ENCODE measurements at places on chromosomes 6 and 20.

DNA sequence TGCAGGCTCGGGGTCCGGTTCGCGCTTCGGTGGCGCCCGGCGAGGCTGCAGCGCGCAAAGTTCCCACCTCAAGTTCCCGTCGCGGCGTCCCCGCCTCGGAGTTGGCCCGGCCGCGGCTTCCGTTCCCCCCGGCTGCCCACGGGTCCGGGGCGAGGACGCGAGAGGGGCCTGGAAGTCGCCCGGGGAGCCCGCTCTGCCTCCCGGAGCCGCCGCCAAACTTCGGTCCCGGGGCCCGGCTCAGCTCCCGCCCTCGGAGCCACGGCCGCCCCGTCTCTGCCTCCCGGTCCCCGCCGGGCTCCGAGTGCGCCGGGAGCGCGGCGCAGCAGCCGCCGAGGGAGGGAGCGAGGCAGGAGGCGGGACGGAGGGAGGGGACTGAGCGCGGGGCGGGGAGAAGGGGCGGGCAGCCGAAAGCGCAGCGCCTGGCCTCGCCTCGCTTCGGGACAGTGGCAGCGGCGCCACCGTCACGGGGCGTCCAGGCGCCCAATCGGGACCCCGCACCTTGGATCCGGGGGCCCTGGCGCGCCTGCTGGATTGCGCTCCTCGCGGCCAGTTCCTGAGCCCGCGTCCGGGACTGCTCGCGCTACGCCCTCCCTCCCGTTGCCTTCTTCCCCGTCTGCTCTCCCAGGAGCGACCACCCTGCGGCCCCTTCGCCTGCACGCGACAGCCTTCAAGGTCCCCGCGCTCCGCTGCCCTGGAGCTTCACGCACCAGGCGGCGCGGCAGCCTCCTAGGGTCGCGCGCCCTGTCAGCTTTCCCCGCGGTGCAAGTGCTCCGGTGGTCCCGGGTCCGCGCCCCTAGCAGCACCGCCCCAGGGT, at the start of gene KCNG1:
TSS of gene KCNG1 (minus strand) at position 305 of the 814 bp plus-strand sequence. CDS start 12,769 bp downstream, outside the sequence.
- peak; percentile 56 for DNase-seq

DNA sequence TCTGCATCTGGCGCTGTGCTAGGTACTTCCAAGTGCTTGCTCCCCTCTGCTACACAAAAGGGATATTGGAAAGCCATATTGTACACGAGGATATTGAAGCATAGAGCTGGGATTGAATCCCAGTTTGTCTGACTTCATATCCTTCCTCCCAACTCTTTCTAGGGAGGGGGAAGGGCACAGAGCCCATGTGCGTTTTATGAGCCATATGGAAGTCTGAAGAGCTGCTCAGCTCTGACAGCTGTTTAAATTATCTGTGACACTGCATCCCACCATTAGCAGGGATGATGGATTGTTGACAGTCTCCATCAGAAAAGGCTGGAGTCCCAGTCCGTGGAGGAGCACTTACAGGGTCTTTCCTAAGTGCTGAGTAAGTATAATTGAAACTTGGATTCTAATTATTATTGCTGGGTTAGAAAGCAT, 18.4 kb downstream of the TIAM2 start:
- DNase-seq, result no peak

DNA sequence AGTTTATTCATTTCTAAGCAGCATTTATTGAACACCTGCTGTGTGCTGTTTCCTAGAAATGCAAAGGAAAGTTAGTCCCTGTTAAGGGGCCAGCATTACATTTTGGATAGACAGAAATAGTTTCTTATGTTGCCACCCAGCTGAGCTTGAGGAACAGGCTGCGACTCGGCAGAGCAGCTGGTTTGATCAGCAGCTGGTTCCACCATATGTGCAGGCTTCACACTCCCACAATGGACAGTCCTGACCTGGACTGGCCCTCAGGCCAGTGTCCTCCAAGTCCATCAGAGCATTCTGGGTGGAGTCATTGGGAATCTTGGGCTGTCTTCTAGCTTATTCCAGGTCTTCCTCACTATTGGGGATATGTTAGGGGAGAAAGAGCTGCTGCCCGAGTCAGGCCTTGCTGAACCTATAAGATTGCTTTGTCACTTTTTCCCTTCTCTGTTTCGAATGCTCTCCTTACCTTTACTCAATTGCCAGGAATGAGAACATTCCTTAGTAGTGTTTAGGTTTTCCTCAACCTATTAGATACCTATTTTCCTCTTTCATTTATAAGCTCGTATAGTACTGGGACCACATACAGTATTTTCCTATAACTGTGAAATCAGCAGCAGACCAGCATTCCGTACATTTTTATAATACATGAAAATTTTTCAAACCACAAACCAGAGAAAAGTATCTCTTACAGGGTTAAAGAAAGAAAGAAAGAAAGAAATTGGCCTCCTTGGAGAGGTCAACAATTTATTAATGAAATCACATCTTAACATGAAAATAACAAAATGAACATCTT, 203.0 kb downstream of the FARS2 start:
- no peak for DNase-seq

DNA sequence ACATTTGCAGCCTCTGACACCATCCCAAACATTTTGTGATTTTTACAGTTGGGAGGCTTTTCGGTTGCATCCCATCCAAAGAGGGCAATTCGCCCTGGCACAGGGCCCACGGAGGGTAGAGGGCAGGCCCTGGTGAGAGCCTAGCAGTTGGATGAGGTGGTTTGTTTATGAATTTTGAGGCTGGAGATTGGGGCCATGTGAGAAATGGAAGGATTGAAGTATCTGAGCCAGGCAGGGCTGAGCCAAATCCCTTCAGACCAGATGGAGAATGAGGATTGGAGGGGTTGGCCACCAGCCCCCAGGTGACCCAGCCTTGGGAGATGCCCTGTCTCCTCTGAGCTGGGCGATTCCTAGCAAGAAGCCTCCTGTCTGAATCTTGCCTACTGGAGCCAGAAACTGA, 52.6 kb upstream of the CCDC167 start:
- DNase-seq, result no peak

DNA sequence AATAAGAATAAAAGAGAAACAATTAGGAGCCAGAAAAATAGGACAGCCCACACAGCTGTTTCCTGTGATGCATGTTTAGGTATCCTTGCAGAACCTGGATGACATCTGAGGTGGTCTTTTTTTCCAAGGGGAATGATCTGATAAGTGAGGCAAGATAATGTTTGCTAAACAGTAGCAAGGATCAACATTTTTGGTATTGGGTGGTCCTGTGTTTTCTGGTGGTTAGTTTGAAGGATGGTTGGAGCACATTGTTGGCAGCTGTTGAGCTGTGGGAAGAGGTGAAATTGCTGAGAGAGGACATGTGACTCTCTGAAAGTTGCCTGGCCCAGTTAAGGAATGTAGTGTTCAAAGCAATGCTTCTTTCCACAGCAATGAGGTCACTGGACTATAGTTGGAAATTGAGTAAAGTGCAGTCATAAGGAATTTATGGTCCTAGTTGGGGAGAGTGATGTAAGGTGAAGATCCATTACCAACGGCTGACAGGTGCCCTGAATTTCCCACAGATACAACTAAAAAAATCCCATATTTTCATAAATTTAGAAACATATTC, 270.2 kb upstream of the IMPG1 start:
- DNase-seq, result no peak

GRCh38 chr6:27505209-27506027, 32.5 kb upstream of the ZNF184 start:
- DNase-seq, result peak; percentile 22

DNA sequence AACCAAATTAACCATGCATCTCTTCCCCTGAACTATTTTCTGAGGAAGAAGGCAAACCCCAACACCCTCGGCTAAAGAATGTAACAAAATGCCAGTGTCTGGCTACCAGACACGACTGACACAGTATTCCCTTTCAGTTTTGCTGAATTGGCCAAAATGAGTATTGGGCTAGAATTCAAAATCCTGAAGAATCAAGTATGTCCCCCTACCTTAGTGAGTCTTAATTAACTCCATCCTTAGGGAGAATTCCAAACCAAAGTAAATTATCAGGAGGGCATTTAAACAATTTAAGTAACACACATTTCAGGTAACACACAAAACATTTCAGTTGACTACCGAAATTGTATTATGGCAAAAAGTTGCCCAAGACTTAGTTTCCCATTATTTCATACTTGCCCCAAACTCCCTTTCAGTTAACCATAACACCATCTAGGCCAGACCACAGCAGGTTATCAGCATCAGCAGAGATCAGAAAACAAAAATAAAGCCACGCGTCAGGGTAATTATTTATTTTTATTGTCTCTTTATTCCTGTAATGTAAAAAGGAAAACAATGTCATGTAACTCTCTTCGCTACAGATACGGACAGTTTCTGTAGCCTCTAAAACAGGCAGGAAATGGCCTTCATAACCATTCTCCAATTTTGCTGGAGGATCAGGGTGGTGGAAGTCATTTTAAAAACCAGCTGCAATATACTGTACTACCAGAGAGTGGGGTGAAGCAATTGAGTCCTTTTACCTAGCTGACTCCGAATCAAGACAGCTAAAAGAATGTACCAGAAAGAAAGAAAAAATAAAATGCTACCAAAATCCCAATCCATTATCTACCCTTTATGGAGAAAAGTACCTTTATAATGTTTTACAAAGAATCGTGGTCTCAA, 1.9 kb downstream of the SNX5 start:
- DNase-seq, result no peak

DNA sequence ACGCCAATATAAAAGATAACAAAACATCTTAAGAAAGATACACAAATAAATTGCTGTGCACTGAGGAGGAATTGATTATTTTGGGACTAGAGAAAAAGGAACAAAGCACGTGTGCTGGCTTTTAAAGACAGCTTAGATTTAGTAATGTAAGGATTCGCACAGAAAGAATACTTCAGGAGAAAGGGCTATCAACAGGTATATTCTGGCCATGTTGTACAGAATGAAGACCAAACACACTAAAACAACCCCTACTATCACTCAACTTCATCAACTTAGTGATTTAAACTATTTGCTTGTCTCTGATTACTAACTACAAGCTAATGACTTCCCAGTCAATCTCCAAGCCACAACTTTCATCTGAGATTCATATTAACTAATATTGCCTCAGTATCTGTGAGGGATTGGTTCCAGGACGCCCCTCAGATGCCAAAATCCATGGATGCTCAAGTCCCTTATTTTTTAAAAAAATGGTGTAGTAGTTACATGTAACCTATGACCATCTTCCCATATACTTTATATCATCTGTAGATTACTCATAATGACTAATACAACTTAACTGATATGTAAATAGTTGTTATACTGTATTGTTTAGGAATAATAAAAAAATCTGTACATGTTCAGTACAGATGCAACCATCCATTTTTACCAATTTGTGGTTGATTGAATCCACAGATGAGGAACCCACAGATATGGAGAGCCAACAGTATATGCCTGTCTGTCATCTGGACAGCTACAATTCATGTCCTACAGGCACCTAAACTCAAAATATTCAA, 4.5 kb downstream of the DEK start:
- no peak for DNase-seq

GRCh38 chr6:92826633-92827032, 592.7 kb downstream of the EPHA7 start:
- no peak for DNase-seq

GRCh38 chr6:11232770-11233626, 530 bp upstream of the NEDD9 start:
- no peak for DNase-seq

DNA sequence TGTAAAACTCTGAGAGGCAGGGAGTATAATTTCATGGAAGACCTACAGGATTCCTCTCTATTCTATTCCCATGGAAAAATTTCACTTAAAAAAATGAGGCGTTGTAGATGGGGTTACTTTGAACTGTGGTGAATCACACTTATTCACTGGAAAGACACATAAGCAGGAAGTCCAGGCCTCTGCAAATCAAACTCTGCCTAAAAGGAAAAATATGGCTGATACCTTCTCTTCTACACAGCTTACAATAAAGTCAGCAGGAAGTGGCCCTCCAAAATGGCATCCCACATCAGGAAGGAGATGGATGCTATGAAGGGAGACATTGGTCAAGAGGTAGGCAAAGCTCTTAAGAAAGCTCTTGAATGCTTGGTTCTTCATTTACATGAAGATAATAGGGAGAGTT, 115.9 kb downstream of the FYN start:
- DNase-seq, result no peak

GRCh38 chr6:41040940-41041536, 1.2 kb upstream of the TSPO2 start:
- DNase-seq, result no peak

- peak; percentile 45 for DNase-seq
Observed at GRCh38 chr6:41278699-41279405, 7.6 kb downstream of the TREM1 start.

DNA sequence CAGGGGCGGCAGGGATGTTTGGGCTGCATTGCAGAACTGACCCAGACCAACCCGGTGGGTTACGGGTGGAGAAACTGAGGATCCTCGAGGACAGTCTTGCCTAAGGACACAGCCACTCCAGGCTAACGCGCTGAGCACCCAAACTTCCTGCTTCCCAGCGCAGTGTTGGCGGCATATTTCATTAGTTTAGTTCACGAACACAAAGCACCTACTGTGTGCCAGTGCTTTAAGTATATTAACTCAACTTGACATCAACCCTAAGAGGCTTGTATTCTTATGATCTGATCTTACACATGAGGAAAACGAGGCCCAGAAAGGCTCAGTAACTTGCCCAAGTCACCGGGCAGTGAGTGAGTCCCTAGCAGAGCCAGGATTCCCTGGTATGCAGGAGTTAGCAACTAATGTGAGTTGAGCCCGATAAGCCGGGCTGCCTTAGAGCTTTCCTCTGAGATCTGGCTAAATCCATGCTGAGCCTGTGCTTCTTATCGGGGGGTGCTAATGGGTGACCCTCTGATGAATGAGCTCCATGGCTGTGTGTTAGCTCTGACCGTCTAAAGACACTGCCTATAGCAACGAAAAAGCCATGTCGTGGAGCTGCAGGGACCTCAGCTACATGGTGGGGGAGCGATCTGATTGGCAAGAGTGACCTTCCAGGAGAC, 92.7 kb downstream of the CD40 start:
- DNase-seq, result no peak

- DNase-seq, result no peak
Observed at GRCh38 chr6:41344876-41345275, 9.5 kb downstream of the NCR2 start.

GRCh38 chr20:38001981-38002380, 31.3 kb downstream of the TTI1 start:
- no peak for DNase-seq

- DNase-seq, result no peak
Observed at GRCh38 chr6:156783958-156784357, 6.8 kb downstream of the ARID1B start.

DNA sequence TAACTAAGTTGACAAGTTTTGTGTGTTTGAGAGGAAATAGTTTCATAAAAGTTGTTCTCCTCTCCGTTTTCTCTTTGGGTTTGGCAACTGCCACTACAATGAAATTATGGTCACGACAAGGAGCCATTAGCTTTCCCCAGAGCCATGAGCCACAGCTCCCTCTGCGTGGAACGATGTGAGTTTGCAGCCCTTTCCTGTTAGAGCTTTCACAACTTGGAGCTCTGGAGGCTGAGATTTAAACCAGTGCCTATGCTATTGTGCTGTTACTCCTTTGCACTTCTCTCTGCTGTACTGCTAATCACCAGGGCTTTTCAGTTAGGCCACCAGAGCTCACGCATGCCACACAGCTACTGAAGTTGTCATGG, 29.3 kb upstream of the TXNDC5 start:
- no peak for DNase-seq

Measured in activated CD4-positive, alpha-beta T cell treated with anti-CD3 and anti-CD28 coated beads for 24 hours (primary cell).